ENCODE measurements at places on chromosomes 16 and 17.

GRCh38 chr17:75059369-75060345, 12.6 kb downstream of the KCTD2 start:
- no peak for DNase-seq

GRCh38 chr17:79047291-79047920, 23.4 kb downstream of the C1QTNF1 start:
- no peak for DNase-seq

- DNase-seq: no peak
Observed at GRCh38 chr17:7348478-7349242, 3.3 kb upstream of the KCTD11 start.

DNA sequence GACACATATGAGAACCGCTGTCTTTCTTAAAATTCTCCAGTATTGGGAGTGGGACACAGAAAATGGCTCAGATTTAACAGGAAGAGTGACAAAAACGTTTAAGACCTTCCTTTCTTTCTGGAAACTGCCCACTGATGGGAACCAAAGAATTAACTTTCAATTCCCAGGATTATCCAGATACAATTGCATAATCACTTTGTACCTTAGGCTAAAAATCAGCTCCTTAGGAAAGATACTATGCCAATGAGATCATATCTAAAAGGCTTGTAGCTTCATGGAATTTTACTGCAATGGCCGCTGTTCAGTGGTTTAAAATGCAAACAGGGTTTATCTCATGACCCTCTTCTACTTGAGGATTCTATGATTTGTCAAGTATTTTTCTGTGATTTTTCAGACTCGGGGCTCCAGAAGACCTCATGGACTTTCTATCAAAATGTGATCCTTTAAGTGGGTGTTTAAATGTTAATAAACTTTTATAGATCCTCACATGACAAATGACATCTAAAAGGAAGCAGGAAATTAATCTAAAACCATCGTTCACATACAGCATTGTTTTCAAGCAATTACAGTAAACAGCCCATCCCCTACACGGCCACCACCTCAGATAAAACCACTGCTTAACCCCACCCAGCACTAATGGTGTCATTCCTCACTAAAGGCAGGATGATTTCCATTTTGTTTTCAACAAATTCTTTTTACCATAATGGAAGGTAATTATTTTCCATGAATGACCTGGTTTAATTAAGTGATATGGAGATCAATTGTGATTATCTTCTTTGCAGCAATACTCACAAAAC, 31.6 kb upstream of the ERN1 start:
- DNase-seq: no peak

DNA sequence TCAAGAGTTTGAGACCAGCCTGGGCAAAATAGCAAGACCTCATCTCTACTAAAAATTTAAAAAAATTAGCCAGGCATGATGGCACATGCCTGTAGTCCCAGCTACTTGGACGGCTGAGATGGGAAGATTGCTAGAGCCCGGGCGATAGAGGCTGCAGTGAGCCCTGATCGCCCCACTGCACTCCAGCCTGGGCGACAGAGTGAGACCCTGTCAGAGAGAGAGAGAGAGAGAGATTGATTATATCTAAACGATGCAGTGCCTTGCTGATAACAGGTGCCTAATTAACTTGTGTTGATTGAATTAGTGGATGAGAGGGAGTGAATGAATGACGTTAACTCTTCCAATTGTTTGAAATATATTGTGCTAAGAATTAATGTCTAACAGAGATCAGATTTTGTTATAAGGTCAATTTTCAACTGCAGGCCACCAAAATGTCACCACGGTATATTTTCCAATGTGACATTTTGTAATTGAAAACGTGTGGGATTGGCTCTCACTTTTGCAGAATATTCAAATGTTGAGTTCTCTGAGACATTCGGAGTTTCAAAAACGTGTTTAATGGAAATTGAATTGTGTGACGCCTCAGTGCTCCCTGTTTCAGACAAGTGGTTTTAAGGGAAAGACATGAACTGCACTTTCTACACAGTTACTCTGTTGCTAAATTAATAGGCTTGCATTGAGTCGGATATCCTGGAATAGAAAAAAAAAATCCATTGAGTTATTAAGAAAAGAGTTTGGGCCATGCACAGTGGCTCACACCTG, 53.6 kb downstream of the ABAT start:
- no peak for DNase-seq

DNA sequence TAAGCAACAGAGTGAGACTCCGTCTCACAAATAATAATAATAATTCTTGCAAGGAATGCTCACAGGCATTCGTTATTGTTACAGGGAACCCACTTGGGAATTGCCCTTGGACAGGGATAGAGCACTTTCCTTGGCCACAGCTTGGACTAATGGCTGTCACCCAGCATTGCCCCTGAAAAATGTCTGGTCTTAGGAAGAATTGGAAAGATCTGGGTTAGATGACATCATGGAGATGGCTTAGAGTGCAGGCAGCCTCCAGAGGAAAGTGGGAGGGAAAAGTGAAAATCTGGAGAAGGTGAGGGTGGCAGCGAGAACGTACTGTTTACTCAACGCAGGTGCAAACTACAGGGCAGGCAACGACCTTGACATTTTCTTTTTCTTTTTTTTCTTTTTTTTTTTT, 59.3 kb upstream of the MRTFB start:
- DNase-seq: no peak

GRCh38 chr17:68100000-68100641, 64.6 kb downstream of the KPNA2 start:
- DNase-seq: no peak

DNA sequence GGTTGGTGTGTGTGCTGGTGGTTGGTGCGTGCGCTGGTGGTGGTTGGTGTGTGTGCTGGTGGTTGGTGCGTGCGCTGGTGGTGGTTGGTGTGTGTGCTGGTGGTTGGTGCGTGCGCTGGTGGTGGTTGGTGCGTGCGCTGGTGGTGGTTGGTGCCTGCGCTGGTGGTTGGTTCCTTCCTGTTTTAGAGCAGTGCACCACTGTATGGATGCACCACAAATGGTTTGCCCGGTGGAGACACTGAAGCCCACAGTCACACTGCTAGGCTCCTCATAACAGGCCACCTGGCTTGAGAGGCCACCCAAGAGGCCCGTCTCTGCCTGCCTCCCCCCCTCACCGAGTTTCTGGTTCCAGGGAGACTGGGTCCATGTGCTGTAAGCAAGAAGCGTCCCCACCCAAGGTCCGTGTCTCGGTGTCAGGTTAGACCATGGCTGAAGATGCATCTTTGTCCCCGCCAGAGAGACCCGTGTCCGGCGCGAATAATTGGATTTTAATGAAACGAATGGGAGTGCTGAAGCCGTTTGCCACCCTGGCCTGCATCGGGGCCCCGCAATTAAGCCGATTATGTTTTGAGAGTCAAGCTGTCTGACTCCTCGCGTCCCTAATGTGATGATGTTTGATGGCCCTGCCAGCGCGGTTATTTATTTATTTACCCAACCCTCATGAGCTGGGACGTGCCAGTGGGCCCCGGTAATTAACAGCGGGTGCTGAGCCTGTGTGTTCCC, 161.3 kb upstream of the GSE1 start:
- DNase-seq: no peak

DNA sequence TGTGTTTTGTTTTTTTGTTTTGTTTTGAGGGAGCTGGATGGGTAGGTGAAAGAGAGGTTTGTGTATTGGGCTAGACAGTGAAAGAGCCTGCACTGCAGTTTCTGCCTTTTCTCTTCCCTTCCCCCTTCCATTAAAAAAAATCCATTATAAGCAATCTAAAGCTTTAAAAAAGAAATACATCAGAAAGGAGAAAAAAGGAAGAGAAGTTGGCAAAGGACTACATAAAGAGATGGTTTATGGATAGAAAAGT, 10.7 kb upstream of the EEF2K start:
- DNase-seq: no peak

GRCh38 chr16:88132836-88133506, 181.7 kb downstream of the BANP start:
- no peak for DNase-seq

- DNase-seq: peak; percentile 12
Observed at GRCh38 chr16:66516808-66517585, 32.9 kb downstream of the TK2 start.

DNA sequence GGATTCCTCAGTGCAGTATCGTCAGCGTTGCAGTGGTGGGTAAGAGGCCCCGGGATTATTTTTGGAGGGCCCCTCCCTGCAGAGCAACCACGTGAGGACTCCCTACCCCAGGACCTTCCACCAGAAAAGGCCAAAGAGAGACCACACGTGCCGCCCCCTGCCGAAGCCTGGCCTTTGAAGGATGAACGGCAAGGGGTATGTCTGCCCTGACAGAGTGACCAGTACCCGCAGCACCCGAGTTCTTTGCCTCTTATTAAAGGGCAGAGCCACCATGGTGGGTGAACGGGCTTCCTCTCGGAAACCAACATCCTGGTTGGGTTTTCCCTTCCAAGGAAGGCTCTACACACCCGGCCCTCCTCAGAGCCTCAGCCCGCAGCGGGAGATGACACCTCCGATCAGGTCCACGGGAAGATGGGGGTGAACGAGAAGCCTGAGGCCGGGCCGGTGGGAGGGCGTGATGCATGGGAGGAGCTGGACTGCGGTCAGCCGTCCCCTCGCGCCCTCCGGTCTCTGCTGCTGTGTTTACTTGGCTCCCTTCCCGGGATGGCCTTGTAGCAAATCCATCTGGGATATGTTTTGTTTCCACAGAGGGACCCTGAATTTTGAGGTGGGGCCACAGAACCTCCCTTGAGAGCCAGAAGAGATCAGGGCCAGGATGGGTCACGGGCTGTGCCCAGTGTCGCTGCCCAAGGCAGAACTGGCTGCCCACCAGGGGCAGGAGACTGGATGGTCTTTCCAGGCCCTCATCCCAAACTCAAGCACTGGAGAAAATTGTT, 49.1 kb downstream of the TBC1D16 start:
- no peak for DNase-seq

DNA sequence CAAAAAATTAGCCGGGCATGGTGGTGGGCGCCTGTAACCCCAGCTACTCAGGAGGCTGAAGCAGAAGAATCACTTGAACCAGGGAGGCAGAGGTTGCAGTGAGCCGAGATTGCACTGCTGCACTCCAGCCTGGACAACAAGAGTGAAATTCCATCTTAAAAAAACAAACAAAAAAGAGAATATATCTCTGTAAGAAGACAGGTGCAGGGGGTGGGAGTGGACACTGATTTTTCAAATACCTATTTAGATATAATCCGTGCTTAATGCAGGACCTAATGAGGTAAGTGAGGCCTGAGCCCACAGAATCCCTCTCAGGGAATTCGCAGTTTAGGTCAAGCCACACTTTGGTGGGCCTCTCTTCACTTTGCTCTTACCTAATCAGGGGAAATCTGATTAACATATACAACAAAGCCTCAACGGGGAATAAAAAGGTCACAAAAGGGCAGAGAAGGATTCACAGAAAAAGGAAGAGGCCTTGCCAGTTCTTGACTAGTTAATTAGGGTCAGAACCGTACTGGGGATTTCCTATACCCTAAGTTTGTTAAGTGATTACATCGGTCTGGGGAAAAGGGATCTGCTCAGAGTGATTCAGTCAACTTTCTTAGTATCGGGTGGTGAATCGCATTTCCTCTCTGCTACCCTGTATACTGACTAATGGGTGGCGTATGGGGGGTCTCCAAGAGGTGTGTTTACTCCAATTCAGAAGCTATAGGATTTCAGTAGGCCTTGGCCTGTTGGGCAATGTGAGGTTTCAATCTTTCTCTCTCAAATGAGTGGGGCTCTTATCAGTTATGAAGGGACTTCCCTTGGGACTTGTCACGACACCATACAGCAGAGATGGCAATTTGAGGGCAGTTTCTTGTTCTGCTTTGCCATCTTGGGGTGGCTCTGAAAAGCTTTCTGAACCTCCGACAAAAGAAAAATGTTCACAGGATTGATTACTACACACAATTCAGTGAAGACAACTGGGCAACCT, 1.9 kb upstream of the NFAT5 start:
- DNase-seq: no peak

DNA sequence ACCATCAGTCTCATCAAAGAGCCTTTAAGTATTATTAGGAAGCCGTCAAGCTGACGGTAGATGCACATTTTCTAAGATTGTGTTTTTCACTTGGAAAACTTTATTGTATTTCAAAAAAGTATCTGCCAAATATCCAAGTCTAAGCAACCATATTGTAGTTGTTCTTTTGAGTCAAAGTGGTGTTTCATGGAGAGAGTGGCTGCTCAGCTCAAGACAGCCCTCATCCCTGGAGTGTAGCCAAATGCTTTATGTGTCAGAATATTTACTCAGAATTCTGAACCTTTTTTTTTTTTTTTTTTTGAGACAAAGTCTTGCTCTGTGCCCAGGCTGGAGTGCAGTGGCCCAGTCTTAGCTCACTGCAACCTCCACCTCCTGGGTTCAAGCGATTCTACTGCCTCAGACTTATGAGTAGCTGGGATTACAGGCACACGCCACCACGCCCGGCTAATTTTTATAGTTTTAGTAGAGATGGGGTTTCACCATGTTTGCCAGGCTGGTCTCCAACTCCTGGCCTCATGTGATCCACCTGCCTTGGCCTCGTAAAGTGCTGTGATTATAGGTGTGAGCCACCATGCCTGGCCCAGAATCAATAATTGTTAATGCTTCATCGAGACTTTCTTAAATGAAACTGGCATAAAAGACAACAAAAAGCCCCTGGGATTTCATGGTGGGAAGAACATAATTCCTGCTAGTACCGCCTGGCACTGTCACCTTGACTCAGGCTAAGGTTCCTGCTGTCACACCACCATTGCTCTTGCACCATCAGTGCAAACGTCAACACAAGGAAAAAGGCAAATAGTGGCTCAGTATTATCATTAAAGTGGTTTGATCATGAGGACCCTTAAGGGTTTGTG, 45.5 kb downstream of the PRKCA start:
- no peak for DNase-seq

DNA sequence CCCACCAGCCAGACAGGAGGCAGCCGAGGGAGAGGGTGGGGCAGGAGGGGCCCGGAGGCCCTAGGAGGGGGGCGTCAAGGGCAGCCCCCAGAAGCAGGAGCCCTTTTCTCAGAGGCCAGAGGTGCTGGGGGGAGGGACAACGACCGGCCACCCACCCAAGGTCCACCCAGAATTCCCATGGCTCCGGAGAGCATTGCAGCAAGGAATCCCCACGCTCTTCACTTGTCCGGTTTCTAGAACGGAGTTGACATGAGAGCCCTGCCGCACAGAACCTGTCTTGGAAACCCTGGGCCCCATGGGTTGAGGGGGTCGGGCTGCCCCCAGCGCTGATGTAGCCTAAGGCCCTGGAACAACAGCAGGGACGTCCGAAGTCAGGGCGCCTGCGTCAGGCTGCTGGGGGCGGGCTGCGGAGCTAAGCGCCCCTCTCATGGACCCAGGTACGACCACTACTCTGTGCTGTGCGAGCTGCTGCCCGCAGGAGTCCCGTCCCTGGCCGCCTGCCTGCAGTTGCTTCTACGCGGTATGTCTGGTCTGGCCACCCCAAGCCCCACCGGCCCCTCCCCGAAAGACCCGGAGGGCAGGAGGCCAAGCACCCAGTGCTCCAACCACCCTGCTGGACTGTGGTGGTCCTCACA, 11.2 kb downstream of the CYBC1 start:
- DNase-seq: no peak
